ENCODE measurements at places on chromosomes 6 and 20.
A peak's percentile ranks its signal among the peaks of the same experiment; 100 is the strongest.

- no peak for DNase-seq
- H3K36me3 ChIP-seq, result no peaks in the 10 kb centered on the region
- no peaks in the 10 kb centered on the region for H3K27me3 ChIP-seq
- H3K27ac ChIP-seq, result no peak overlapping the region
- H3K4me1 ChIP-seq, result peaks cover 10% of the 10 kb centered on the region
- H3K4me3 ChIP-seq, result no peak overlapping the region
Observed at GRCh38 chr20:5003626-5004025, 2.3 kb upstream of the SLC23A2 start.

GRCh38 chr20:2752567-2753460 lies 47.6 kb downstream of the CPXM1 start:
- DNase-seq, result peak; percentile 65
- H3K27ac ChIP-seq, result no peak overlapping the region
- no peaks in the 10 kb centered on the region for H3K36me3 ChIP-seq
- peaks cover 7% of the 10 kb centered on the region for H3K4me1 ChIP-seq

DNA sequence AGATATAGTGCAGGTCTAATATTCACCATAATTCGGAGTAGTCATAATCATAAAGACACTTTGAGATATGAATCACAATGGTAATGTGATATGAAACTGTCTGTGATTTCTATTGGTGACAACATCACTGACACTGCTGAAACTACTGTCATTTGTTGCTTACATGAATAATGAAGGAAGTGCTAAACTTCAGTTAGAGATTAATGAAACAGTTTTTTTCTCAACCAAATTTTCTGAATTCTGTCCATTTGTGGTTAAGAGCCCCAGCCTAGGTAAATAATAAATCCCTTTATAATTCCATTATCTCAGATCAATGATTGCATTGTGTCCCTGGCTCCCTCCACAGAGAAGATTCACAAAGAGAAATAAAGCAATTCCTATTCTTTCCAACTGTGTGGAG lies 122.6 kb downstream of the HIVEP2 start:
- H3K4me1 ChIP-seq, result peaks cover 3% of the 10 kb centered on the region
- H3K36me3 ChIP-seq, result no peaks in the 10 kb centered on the region
- H3K27ac ChIP-seq, result no peak overlapping the region
- H3K27me3 ChIP-seq, result no peaks in the 10 kb centered on the region
- no peak overlapping the region for H3K4me3 ChIP-seq

GRCh38 chr6:69935079-69935478 lies 68.7 kb downstream of the COL19A1 start:
- no peaks in the 10 kb centered on the region for H3K4me1 ChIP-seq
- no peak overlapping the region for H3K27ac ChIP-seq
- H3K4me3 ChIP-seq, result no peak overlapping the region
- H3K27me3 ChIP-seq, result no peaks in the 10 kb centered on the region

- H3K4me1 ChIP-seq, result no peaks in the 10 kb centered on the region
- no peaks in the 10 kb centered on the region for H3K27me3 ChIP-seq
- H3K4me3 ChIP-seq, result no peak overlapping the region
- H3K36me3 ChIP-seq, result no peaks in the 10 kb centered on the region
Observed at GRCh38 chr6:31042806-31043205, 32.5 kb downstream of the MUC22 start.

- no peak within 1 kb of the TSS for H3K27ac ChIP-seq
- H3K4me3 ChIP-seq, result peak within 1 kb of the TSS; percentile 79
- H3K36me3 ChIP-seq, result no peaks in the 10 kb centered on the region
- DNase-seq, result peak; percentile 44
Observed at GRCh38 chr6:127118298-127119101, at the start of gene RSPO3. Gene RSPO3 (plus strand): TSS chr6:127118671. CDS start chr6:127119193, 522 bp downstream.
